Fibroblast of skin of back (primary cell): ENCODE measurements at places on chromosomes 7 and 10.

DNA sequence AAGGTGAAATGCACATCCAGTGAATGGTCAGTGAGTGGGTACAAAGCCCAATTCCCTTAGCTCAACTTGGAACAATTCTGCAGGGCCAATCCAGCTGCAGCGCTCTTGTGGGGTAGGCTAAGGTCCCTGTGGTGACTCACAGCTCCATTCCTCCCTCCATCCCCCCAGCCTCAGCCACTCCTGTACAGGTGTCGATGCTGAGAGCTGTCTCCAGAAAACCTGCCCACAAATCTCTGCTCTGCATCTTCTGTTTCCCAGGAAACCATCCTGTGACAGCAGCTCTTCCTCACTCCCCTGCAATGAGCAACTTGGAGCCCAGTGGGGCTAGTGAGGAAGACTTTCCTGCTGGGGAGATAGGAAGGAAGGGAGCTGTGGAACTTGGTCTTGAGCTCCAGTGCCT, 244.7 kb upstream of the GPR26 start:
- no peak for DNase-seq

DNA sequence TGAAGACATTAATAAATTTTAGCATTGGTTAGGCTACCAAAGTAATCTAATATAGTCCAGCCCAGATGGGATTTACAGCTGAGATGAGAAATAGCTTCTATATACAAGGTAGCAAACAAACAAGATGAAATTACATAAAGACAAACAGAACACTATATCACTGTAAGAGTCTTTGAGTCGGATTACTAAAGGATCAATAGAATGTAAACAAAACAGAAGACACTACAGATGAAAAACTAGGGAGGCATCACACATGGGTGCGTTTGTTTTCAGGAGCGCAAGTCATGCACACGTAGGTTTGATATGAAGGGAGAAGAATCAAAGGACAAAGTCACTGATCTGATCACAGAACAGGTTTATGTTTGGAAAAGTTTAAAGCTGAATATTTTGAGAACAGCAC, 26.5 kb downstream of the MPP7 start:
- no peak for DNase-seq

GRCh38 chr7:12987238-12987637, 299.8 kb downstream of the ARL4A start:
- DNase-seq: no peak

DNA sequence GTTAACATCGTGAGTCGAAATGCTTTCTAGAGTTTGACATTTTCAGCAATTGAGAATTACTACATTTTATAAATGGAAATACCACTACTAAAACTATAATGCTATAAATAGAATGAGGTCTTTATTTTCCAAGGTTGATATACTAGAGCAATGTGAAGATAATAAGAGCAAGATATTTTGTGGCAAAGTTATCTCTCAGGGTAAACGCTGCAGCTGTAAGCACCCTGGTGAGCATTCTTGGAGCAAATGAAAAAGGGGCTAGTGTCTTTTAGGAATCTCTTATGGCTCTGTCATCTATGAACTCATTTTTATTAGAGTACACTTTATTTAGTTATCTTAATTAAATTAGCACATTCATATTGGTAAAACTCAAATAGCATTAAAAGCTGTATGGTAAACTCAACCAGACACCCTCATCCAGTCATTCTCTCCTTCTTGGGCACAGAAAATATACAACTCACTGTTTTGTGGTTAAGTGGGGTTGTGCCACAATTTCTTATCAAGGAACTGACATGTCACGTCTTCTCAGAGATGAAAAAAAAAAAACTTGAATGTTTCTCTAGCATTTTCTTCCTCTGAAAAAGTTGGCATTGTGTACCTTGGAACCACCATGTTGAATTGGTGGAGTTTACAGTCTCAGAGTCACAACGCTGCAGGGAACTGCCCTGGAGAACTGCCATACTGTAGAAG, 289.5 kb upstream of the PFKP start:
- DNase-seq: no peak

DNA sequence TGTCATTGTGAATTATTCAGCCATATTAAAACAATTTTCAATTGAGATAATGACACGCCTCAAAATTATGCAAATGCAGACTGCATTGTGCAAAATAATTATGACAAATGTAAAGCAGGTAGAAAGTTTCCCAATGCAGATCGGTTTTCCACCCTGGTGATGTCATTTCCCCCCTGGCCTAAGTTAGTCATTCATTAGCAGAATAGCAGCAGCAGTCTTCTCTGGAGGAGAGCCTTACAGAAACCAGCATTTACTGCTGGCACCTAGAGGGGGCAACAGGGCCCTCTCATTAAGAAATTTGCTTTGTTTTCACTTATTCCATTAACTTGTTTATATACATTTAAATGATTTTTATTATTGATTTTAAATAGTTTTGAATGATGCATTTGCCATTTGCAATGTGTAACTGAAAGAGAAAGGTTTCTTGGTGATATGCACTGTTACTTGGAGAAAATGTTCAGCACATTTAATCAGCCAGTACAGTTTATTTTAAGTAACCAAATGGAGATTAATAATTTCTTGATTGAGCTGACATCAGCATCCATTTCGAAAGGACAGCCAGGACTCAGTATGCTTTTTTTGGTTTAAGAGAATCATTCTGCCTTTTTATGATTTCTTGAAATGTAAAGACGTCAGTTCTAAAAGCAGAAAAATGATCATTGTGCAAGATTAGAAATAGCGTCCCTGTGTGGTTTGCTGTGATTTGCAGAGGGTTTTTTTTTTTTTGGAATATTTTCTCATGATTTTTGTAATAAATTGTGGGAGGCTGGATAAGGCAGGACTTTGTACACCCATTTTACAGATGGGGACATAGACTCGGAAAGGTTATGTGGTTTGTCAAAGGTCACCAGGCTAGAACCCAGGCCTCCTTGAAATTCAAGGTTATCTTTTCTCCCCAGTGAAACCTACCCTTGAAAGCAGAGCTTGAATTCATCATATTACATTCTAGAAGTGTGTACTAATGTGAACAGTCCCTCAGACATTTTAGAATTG, 3.5 kb downstream of the ARID5B start:
- peak; percentile 79 for DNase-seq

DNA sequence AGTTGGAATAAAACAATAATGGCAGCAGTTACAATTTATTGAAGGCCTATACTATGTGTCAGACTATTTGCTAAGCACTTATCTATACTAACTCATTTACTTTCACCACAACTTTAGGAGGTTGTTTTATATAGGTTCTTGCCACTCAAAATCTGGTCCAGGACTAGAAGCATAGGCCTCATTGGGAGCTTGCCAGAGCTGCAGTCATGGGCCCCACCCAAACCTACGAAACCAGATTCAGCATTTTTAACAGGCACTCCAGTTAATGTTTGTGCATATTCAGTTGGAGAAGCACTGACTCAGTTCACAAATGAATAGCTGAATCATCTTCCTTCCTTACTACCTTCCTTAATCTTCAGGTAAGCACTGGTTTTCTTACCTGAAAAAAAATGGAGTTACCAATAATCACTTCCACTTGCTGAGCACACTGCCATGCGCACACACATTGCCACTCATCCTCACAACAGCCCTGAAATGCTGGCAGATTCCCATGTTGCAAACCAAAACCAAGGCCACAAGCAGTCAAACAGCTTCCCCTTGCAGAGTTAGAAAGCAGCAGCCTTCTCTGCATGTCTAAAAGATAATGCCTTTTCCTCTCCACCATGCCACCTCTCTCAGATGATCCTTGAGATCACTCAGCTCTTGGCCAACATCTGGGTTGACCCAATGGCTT, 122.4 kb downstream of the SLC16A9 start:
- no peak for DNase-seq

DNA sequence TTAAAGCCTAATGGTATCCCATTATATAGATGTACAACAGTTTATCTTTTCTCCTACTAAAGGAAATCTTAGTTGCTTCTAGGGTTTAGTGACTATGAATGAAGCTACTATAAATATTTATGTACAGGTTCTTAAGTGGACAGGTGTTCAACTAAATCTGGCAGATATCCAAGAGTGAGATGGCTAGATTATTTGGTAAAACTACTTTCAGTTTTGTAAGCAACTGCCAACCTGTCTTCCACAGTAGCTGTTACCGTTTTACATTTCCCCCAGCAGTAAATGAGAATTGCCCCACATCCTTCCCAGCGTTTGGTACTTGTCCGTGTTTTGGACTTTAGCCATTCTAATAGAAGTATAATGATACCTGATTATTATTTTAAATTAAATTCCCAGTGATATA, 144.9 kb upstream of the MAGI2 start:
- DNase-seq: no peak

DNA sequence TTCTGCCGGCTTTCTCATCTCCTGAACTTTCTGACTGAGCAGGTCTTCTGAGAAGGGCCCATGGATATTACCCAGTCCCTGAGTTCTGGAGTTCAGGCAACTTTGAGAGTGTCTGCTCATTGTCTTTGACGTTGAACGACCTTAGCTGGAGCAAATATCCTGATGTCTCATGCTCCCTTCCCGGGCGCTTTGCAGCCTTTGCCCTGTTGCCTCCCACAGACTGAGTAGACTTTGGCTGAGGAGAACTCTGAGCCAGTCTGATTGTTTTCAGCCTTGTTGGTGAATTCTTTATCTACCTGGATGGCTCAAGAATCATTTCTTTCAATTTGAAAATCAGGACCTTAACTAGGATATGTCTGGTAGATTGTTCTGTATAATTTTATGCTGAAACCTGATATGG, 353.7 kb downstream of the GLRX3 start:
- DNase-seq: no peak

DNA sequence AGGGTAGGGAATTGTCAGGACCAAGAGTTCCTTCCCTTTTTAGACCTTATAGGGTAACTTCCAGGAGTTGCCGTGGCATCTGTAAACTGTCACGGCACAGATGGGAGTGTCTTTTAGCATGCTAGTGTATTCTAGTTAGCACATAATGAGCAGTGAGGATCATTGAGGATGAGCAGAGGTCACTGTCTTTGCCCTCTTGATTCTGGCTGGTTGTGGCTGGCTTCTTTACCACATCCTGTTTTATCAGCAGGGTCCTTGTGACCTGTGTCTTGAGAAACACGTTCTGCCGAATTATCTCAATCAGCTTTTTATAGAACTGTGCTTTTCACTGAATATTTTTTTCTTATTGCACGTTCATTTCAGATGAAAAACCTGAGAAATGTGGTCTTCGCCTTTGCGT, 41.5 kb downstream of the MINPP1 start:
- DNase-seq: no peak

- DNase-seq: no peak
Observed at GRCh38 chr10:34654211-34654610, 160.9 kb downstream of the PARD3 start.

DNA sequence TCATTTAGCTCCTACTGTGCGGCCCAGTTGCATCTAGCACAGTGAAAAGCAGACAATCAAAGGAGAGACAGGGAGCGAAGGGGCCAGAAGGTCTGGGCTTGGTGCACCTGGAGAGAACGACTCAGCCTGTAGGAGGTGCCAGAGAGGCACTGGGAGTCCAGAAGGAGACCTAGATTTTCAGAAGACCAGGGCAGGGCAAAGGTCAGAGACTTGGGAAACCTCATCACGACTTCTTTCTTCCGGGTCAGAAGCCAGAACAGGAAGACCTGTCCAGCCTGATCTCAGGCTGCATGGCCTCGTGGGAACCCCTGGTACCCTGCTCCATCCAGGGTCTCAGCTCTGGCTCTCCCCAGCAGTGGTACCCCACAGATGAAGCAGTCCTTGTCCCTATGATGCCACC, 5.2 kb downstream of the AGAP3 start:
- no peak for DNase-seq

DNA sequence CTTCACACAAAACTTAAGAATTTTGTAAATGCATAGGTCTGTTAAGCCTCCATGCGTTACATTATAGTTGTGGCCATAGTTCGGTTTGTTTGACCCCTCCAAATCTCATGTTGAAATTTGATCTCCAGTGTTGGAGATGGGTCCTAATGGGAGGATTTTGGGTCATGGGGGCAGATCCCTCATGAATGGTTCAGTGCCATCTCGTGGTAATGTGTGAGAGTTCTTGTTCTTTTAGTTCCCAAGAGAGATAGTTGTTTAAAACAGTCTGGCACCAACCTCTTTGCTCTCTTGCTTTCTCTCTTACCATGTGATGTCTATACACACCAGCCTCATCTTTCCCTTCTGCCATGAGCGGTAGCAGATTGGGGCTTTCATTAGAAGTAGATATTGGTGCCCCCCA, 264.3 kb downstream of the TCF7L2 start:
- DNase-seq: no peak

DNA sequence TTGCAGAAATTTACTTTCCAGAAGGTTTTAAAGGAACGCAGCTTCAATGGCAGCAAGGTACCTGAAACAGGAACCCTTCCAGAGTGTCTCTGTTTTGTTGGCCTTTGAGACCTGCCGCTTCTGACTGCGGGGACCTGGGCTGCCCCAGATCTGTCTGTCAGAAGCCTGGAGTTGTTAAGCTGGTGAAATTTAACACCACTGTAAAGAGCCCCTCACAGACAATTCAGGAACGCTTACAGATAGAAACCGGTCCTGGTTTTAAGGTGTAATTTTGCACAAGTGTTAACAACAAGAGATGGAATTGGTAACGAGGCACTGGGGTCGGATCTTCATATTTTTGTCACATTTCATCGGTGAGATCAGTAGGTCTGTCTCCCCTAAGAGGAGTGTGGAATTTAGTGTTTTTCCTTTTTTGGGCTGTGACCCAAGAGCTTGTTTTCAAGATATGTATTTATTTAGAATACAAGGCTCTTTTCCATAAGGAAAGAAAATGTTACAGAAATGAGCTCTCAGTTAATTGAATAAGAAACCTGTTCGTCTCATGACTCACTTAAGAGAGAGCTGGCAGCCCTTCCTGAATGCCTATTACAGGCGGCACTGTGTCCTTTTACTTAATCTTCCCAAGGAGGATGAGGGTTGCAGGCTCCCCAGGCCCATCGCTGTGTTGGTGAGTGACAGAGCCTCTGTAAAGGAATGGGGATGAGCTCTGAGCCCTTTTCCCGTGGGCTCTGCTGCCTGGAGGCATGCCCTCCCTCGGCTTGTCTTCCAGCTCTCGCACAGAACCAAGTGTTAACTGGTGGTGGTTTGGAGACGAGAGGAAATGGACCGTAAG, 168.7 kb downstream of the CUX1 start:
- DNase-seq: peak; percentile 9

DNA sequence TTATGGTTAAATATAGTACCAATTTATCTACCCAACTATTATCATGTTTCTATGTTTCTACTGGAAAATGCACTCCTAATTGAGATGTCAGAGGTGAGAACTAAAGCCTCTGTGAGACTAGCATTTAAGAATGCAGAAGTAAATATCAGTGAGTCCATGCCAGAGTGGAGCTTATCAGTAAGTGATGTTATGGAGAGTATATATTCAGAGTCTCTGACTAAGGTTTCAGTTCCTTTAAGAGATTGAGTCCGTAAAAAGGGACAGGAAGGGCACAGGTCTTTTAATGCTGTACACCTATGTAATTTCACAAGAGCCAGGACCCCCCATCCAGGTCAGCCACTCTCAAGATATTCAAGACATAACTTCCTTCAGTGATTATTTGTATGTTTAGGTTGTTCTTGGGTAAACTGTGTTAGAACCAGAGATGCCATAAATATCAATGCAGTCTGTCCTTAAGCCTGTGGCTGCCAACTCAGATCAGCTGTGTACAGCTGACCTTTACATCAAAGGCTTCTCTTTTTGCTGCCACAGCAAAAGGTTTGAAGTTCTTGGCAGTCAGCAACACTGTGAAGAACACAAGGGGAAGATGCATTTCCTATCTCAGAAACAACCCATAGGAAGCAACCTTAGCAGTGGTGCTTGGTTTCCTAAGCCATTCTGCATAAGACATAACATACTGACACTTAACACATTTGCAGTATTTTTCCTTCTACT, 244.8 kb downstream of the BICC1 start:
- no peak for DNase-seq
